ENCODE measurements at places on chromosomes 11 and 22. TPM values are rescaled to one million over a fixed set of nuclear protein-coding genes. Genes with fewer than 3 reads are reported as not detected.
A peak's percentile ranks its signal among the peaks of the same experiment; 100 is the strongest.

GRCh38 chr11:109856928-109857327 lies 236.3 kb upstream of the ZC3H12C start:
- DNase-seq = no peak

The GGTLC3 gene
- total RNA-seq = not detected

DNA sequence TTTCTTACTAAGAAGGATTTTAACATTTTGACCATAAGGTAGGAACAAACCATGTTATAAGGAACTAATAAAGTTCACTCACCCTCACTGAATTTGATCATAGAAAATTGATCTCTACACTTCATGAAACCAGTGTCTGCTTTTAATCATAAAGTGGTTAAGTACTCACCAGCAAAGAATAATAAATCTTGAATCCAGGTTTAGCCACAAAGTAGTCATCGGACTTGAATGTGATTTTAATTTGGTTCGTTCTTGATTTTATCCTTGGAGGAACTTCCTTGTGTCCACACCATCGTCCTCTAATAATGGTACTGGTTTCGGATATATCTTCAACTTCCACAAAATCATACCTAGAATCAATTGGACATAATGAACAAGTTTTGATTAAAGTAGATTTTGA lies 40.5 kb upstream of the DDI1 start:
- no peak for DNase-seq

DNA sequence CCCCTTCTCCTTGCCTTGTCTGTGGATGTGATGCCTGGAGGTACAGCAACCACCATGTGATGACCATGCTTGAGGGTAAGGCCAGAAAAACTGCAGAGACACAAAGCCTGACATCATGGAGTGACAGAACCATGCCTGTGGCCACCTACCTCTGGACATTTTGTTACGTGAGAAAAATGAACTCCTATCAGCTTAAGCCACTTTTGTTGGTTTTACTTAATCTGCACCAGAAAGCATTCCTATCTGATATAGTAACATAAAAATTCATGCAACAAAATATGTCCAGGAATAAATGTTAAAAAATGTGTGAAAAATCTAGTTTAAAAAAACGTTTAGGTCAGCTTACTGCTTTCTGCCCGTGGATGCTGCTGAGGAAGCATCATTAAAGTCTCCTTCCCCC lies 42.6 kb upstream of the P4HA3 start:
- DNase-seq = no peak

DNA sequence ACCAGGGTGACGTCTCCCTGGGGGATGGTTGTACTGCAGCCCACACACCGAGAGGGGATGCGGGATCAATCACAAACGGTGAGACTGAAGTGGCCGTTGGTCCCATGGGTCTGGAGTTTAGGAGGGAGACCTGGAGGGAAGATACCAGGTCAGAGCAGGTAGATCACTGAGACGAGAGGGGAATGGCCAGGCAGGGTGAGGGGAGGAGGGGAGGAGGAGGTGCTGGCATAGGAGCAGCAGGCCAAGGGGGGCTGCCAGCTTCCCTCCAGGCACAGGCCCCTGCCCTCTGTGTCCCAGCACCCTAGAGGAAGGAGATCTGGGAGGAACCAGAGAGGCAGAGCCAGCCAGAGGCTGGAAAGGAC lies 7.0 kb downstream of the MAPK8IP2 start:
- no peak for DNase-seq

The CRELD2 gene
- total RNA-seq = 12.4 TPM

DNA sequence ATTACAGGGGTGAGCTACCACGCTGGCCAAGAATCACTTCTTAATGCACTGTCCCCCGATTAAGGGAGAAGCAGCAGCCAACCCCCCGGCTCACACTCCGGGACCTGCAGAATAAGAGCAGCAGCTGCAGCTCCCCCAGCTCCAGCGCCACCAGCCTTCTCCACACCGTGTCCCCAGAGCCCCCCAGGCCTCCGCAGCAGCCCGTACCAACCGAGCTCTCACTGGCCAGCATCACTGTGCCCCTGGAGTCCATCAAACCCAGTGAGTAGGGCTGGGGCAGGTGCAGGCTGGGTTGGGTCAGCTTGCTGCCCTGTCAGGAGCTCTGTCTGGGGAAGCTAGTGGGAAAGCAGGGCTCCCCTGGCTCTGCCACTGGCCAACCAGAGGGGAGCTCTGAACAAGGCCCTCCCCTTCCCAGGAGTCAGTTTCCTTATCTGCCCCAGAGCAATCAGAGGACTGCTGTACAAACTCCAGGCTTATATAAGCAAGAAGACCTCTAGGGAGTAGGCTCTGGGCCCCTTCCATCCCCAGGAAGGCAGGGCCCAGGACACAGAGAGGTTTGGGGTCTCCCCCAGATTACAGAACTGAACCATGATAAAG lies 8.5 kb upstream of the SH3BP1 start:
- no peak for DNase-seq

DNA sequence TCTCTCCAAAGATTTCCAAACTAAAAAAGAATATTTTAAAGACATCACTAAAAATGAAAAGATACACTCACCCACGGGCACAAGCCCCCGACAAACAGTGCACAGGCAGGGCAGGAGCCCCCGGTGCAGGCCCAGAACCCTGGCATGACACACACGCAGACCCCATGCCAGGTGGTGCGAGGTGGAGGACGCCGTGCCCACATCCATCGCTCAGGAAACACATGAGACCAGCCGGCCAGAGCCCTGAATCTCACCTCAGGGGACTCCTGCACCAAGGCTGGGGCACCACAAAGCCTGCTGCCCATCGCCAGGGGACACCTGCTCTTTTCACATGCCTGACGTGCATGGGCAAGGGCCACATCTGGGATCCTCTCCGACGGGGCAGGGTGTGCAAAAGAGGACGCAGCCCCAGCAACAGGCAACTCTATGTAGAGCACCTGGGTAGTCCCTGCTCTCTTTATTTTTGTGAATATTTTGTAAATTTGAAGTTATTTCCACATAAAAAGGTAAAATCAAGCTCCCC lies 13.4 kb downstream of the BRD1 start:
- DNase-seq = no peak

DNA sequence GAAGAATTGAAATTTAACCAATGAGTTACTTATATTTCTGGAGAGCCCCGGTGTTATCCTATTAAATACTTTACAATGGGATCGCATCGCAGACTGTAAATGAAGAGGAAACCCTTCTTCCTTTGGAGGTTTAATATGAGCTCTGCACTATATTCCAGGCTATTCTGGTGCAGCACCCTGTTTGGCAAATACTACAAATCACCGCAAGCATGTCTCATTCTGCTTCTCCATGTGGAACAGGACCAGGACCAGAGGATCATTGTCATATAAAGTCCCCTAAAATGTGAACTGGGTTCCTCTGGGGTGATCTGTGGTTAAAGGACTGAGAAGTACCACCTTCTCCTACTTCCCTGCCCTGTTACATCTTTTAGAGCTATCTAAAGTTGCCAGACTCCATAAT lies 703.7 kb downstream of the DLG2 start:
- DNase-seq = no peak

DNA sequence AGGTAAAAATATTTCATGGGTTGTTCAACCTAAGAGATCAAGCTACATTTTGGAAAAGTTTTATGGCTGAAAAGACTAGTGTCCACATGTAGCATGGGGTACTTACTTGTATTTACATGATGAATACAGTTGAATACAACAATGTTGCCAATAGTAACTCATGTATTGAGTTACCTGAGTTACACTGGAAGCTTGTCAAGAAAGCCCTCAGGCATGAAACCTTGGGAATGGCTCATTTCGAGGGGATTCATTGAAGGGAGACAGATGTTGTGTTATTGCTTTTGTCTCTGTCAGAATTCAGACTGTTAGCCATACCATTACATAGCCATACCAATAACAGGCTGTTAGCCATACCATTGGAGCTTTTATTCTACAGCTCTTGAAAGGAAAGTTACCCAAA lies 9.2 kb downstream of the OR51F2 start:
- no peak for DNase-seq

DNA sequence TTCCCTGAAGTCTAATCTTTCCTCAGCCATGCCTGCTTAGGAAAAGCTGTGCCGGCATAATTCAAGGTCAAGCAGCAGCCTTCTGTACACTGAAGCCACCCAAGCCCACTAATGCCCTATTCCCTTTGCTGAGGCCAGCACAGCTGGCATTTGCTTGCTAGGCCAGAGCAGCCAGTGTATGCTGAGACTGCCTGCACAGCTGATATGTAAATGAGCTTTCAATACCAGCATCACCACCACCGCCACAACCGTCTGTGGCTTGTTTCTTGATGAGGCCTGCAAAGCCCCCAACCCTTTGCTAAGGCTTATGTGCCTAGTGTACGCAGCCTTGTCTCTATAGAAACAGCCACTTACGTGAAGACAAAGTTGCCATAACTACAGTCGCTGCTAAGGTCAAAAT lies 56.3 kb upstream of the TNRC6B start:
- DNase-seq = no peak

The EEF1G gene
- total RNA-seq = 1,328 TPM

The OR8D1 gene
- total RNA-seq = not detected

GRCh38 chr11:108435066-108435465 lies 32.3 kb downstream of the C11orf65 start:
- DNase-seq = no peak

DNA sequence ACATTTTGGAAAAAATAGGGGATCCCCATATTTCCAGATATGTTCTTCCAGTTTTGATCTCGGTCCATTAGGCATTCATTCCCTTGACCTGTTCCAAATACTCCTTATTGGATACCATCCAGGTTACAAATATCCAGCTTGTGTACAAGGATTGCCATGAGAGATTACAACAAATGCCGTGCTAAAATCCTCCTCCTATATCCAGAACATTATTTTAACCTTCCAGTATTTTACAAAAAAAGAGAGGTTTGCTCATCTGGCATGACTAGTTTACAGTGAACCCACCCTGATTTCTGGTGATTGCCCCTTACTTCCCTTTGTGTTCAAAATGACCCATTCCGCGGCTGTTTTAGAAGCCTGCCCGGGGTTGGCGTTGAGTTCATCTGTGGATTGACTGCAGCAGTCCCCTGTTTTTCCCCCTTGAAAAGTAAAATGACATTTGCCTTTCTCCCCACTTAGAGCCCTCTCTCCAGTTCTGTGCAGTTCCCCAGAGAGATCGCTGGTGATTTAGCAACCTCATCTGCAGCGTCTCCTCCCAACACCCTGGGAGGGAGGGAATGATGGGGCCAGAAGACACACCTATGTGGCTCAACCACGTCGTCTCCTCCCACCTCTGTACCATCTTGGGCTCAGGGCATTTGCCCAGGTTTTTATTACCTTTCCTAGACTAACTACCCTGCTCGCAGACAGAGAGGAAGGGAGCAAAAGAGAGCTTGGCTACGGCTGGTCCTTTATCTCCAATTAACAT lies 73.6 kb downstream of the DSCAML1 start:
- no peak for DNase-seq

GRCh38 chr11:2391181-2391975 lies 9.2 kb upstream of the TSSC4 start:
- no peak for DNase-seq

DNA sequence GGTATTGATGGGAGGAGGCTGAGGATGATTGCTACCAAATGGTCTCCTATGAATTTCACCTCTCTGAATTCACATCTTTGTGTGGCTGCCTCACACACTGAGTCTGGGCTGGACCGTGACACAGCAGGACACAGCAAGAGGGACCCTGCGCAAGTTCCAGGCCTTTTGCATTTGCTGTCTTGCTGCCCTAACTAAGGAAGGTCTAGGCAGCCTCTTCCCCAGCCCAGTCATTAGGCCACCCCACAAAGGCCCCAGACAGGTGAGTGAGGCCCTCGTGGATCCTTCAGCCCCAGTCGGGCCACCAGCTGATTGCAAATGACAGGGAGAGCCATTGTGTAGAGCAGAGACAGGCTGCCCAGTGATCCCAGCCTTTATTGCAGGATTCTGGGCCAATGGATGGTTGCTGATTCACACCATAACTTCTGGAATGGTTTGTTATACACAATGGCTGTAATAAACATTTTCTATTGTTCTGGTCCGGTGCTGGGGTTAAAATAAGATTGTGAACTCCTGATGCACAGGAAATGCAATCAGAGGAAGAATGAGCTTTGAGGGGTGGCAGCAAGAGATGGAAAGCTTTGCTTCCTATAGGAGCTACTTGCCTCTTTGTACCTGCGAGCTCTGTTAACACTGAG lies 28.5 kb upstream of the CSNK2A3 start:
- DNase-seq = no peak

GRCh38 chr22:26124991-26125725 lies 44.1 kb upstream of the SEZ6L start:
- DNase-seq = no peak

DNA sequence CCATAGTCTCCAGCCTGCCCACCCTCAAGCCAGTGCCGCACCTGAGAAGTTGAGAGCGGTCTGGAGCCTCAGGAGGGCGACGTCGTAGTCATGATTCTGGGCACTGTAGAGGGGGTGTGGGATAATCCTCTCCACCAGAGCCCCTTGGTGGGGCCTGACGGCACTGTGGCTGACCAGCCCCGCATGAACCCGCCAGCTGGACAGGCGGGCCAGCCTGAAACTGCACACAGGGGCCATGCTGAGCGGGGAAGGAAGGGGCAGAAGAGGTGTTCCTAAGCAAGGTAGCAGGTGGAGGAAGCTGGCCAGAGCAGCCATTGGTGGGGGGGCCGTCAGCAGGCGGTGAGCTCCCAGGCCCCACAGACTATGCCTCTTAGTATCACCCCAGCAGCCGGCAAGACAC lies 13.1 kb downstream of the TMPRSS5 start:
- no peak for DNase-seq

The ANO9 gene
- not detected for total RNA-seq

DNA sequence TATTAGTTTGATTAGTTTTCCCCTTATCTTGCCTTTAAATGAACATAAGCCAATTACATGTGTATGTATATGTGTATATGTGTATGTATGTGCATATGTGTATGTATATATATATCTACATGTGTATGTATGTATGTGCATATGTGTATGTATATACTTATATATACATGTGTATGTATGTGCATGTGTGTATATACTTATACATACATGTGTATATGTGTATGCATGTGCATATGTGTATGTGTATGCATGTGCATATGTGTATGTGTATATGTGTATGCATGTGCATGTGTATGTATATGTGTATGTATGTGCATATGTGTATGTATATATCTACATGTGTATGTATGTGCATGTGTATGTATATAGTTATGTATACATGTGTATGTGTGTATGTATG lies 65.5 kb upstream of the CCT8L2 start:
- no peak for DNase-seq

The TMEM121B gene
- 0.54 TPM for total RNA-seq

DNA sequence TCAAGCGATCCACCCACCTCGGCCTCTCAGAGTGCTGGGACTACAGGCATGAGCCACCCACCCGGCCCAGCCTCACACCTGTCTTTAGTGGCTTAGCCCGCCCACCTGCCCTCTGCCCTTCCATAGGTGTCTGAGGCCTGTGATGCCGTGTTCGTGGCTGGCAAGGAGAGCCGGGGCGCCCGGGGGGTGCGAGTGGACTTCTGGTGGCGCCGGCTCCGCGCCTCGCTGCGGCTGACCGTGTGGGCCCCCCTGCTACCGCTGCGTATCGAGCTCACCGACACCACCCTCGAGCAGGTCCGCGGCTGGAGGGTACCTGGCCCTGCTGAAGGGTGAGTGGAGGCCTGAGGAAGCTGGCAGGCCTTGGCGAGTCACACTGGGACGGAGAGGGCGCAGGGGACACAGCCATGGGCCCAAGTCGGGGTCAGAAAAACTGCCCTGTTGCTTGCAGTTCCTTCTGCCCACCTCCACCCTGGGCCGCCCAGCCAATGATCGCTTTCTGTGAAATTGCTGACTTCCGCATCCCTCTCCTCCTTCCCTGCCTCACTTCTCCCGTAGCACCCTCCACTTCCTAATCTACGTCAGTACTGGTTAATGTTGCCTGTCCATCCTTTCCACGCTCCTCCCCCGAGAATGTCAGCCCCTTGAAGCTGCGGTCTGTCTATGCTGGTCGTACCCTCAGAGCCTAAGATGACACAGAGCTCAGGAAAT lies 9.3 kb downstream of the TMEM132A start:
- DNase-seq = peak; percentile 13

Data from psoas muscle (tissue), 8 donors.